ENCODE measurements at places on chromosomes 16 and 17.

DNA sequence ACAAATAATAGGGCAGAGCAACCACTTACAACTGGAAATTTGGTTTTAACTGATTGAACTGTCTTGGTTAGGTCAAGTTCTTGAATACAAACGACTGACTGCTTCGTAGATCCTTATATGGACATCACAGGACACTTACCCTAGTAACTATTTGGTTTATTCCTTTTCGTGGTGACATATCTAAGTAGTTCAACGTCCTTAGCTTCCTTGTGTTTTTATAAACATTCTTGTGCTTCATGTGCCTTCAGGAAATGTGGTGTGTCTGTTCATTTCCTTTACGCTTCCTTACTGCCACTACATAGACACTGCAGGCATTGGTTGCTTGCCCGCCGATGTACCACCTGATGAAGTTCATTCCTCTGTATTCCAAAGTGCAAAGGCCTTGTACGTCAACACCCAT is 59.3 kb downstream of the USP10 start:
- peak; percentile 94 for DNase-seq
- peaks cover 48% of the 10 kb centered on the region for H3K36me3 ChIP-seq
- H3K27ac ChIP-seq: no peak overlapping the region
- no peak overlapping the region for H3K4me3 ChIP-seq
- H3K4me1 ChIP-seq: peaks cover 10% of the 10 kb centered on the region
- H3K27me3 ChIP-seq: no peaks in the 10 kb centered on the region

DNA sequence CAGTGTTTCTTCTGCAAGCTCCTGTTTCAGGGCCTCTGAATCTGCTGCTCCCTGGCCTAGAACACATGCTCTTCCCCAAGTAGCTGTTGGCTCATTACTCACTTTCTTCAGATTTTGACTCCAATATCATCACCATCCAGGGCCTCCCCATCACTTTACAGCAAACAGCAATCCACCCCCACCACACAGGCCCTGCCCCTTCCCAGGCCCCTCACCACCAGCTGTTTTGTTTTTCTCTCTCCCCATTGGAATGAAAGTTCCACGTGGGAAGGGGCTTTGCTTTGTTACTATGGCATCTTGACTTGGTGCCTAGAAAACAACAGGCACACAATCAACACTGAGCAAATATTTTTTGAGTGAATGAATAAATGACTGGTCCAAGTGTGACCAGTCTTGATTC is 4.0 kb downstream of the TMEM170A start:
- H3K4me3 ChIP-seq: no peak overlapping the region
- peaks cover 8% of the 10 kb centered on the region for H3K36me3 ChIP-seq
- H3K27me3 ChIP-seq: no peaks in the 10 kb centered on the region
- no peak overlapping the region for H3K27ac ChIP-seq
- H3K4me1 ChIP-seq: peaks cover 5% of the 10 kb centered on the region

- no peaks in the 10 kb centered on the region for H3K27me3 ChIP-seq
- peaks cover 32% of the 10 kb centered on the region for H3K4me1 ChIP-seq
- peak; percentile 87 for DNase-seq
- H3K36me3 ChIP-seq: no peaks in the 10 kb centered on the region
- H3K4me3 ChIP-seq: no peak overlapping the region
- peak overlapping the region; percentile 11 for H3K27ac ChIP-seq
These were observed 15.5 kb upstream of the TIMP2 start for GRCh38 chr17:78940708-78941107.

DNA sequence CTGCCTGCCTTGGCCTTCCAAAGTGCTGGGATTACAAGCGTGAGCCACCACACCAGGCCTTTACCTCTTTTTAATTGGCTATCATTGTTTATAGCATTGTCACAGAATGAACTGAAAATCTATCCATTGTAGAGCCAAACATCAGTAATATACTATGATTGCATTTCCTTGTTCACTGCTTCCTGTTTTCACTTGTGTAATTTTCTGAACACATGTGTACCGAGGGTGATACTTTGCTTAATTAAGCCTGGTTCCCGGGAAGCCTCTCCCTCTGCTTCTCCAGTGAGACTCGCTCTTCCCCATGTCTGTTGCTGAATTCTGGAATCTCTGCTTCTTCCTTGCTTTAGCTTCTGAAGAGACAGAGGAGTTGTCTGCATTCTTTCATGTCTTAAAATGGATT is 33.1 kb downstream of the POLR3E start:
- no peaks in the 10 kb centered on the region for H3K4me1 ChIP-seq
- no peak overlapping the region for H3K27ac ChIP-seq
- peaks cover 55% of the 10 kb centered on the region for H3K36me3 ChIP-seq
- H3K27me3 ChIP-seq: no peaks in the 10 kb centered on the region

DNA sequence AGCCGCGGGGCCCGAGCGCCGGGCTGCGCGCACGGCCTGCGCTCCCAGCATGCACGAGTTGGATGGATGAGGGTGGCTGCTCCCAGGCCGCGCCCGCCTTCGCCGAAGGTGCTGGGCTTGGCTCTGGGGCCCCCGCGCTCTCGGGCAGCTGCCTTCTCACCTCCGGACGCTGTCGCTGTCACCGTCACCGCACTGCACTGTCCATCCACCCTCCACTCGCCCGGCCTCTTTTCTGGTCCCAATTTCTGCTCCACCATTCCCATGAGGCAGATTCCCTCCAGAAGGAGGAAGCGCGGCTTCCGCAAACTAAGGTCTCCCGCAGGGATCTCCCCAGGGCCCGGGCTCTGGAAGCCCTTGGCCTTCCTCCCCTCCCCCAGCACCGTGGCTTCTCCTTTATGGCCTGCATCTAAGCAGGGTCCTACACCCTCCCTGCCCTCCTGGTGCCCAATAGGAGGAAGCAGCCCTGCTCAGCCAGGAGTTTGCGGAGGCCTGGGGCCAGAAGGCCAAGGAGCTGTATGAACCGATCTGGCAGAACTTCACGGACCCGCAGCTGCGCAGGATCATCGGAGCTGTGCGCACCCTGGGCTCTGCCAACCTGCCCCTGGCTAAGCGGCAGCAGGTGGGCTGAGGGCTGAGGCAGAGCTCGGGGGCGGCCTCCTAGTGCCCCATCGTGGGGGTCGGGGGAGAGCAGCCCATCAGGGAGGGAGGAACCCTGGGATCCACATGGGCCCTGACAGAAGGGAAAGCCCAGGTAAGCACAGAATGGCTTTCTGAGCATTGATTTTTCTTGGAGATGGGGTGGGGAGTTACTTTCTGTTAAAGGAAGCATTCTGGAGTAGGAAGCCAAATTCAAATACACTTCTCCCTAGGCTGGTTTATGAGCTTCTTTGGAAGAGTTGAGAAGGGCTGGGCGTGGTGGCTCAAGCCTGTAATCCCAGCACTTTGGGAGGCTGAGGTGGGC is 899 bp downstream of the ACE start:
- H3K4me3 ChIP-seq: peak overlapping the region; percentile 49
- peaks cover 46% of the 10 kb centered on the region for H3K27me3 ChIP-seq
- peaks cover 37% of the 10 kb centered on the region for H3K4me1 ChIP-seq
- peak; percentile 22 for DNase-seq

DNA sequence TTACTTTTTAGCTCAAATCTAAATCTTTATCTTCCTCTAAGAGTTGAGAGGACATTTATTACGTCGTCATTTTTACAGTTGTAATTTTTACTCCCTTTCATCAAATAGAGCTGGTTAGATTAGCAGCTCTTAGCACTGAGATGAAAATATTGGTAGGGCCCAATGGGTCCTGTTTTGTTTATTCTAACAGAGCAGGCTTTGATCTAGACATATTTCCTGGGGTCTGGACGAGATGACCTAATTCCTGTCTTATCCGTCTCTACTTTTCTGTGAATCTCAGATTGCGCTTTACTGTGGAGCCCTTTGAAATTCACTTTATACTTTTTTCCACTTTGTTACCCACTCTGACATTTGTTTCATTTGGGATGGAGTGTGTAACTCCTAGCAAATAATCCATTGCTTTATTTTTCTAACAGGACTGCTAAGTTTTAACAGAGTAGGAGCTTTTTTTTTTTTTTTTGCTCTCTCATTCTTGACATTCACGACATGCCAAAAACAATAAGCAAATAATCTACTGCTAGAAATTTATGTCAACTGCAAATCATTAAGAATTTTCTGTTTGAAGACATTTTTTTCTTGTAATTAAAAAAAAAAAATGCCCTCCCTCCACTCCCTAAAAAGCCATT is 18.5 kb downstream of the SALL1 start:
- no peak overlapping the region for H3K27ac ChIP-seq
- H3K4me1 ChIP-seq: peaks cover 13% of the 10 kb centered on the region
- no peaks in the 10 kb centered on the region for H3K27me3 ChIP-seq
